Kidney glomerular epithelial cell (primary cell): ENCODE measurements at places on chromosomes 3 and 15.
A peak's percentile ranks its signal among the peaks of the same experiment; 100 is the strongest.

DNA sequence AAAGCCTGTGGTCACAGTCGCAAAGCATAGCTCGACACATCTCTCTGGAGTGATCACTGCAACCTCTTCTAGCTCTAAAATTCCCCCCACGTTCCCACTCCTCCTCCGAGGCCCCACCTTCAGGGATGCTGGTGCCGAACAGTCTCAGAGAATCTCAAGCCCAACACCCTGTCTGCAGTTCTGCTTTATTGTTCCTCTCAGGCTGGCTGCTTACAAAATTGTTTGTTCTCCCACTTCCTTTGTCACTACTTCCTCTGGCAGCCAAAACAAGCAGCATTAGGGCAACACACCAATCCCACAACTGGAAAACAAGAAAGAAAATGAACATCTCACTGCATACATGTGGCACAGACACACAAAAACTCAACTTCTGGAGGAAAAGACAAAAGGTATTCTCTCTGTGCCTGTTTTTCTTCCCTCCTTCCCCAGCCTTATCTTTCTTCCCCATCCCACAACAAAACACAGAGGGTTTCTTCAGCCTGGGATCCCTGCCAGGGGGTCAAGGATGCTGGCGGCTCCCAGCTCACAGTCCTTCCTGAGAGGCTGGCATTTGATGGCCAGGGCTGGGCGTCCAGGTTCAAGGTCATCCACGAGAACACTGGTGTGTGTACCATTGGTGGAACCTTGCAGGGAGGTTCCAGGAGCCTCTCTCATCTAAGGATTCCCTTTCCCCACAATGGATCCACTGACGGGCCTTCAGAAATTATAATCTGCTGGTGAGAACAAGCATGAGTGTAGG, 108.4 kb downstream of the TMCO5A start:
- DNase-seq = no peak

GRCh38 chr3:46892285-46893145, 15.0 kb downstream of the PTH1R start:
- peak; percentile 9 for DNase-seq

- DNase-seq = no peak
Observed at GRCh38 chr15:101054116-101054515, 135.0 kb downstream of the LRRK1 start.

- DNase-seq = peak; percentile 28
Observed at GRCh38 chr3:69855436-69856162, 116.3 kb downstream of the MITF start.

GRCh38 chr3:50978991-50979667, 304.4 kb downstream of the DOCK3 start:
- DNase-seq = peak; percentile 0

- DNase-seq = no peak
Observed at GRCh38 chr3:67006460-67006859, 8.4 kb downstream of the KBTBD8 start.

GRCh38 chr3:32972482-32973146, 21.2 kb downstream of the CCR4 start:
- no peak for DNase-seq

- no peak for DNase-seq
Observed at GRCh38 chr3:59708202-59708601, 658.4 kb upstream of the CFAP20DC start.

DNA sequence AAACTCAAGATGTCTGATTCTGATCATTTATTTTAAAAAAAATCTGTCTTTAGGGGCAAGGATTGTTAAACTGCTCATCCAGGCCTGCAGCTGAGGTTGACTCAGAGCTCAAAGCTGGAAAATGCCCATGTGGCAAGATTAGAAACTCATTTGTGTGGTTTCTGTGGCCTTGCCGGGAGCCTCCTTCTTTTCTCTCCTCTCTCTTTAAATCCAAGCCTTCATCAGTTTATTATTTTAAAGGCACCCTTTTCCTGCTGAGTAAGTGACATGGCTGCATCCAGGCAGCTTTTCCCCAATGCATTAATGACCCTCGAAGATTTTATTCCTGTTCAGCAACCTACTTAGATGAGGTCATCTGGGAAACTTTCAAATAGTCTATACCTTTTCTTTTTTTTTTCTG, 221.3 kb upstream of the CDIN1 start:
- peak; percentile 45 for DNase-seq

DNA sequence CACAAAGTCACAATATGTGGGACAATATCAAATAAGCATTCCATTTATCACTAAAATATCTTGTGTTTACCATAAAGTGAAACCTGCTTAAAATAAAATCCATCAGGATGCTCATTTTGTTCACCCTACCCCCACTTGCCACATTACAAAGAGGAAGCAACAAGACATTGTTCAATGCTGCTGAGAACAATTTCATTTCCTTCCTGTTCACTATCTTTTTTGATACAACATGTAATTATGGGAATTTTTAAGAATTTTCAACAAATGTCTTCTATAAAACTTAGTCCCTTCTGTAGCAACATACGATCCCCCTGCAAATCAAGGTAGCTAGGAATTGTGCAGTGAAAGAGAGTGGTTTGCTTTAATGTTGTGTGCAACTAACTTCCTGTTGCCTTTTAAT, 34.9 kb upstream of the GPR160 start:
- no peak for DNase-seq

GRCh38 chr15:66702035-66702786, at the start of gene SMAD6:
Gene SMAD6, plus strand, starts transcription at chr15:66702236. Its CDS starts 1,023 bp downstream, at chr15:66703259.
- DNase-seq = peak; percentile 98

- no peak for DNase-seq
Observed at GRCh38 chr3:120077731-120078130, 16.5 kb downstream of the GSK3B start.

DNA sequence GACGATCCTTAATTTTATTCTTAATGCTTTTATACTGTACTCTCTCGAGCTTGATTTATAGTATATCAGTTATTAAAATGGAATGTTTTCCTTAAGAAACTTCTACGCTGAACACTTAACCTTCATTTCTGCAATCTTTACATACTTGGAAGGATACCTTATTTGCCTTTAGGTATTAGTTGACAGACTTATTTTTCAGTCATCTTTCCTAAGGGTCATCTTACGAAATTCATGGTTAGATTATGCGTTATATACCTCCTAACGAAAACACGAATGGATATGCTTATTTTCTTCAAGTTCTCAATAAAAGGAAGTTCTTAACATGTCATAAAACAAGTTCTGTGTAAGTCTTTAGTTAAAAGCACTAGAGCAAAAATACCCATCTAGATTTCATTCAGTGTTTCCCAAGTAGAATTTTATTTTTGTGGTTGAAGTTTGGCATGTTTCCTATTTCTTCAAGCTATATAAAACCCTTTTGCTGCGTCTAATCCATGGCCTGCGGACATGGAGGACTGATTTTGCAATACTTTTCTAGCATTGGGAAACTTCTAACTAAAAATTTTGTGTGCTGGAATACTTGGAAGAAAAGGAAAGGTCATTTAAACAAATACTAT, 231.3 kb downstream of the TP63 start:
- DNase-seq = no peak

DNA sequence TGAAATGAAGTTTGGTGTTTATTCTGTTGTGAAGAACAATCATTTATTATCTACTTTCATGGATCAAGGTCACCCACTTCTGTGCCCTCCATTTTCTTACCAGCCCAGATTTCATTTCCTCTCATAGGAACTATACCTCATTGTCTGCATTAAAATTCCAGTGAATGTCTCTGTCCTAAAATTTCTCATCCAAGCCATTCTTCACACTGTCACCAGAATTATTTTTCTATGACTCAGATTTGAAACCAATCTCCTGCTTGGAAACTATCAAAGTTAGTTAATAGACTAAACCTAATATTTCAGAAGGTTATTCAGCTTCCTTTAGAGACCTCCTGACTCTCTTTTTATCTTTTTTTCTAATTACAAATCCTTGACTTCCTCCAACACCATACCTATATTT, 364.1 kb upstream of the CBLB start:
- no peak for DNase-seq

- DNase-seq = no peak
Observed at GRCh38 chr15:78232951-78233350, 1.4 kb downstream of the ACSBG1 start.

- DNase-seq = peak; percentile 57
Observed at GRCh38 chr3:171049861-171050444, 23.4 kb upstream of the SLC2A2 start.

- no peak for DNase-seq
Observed at GRCh38 chr3:13561376-13561775, 12.5 kb downstream of the FBLN2 start.

DNA sequence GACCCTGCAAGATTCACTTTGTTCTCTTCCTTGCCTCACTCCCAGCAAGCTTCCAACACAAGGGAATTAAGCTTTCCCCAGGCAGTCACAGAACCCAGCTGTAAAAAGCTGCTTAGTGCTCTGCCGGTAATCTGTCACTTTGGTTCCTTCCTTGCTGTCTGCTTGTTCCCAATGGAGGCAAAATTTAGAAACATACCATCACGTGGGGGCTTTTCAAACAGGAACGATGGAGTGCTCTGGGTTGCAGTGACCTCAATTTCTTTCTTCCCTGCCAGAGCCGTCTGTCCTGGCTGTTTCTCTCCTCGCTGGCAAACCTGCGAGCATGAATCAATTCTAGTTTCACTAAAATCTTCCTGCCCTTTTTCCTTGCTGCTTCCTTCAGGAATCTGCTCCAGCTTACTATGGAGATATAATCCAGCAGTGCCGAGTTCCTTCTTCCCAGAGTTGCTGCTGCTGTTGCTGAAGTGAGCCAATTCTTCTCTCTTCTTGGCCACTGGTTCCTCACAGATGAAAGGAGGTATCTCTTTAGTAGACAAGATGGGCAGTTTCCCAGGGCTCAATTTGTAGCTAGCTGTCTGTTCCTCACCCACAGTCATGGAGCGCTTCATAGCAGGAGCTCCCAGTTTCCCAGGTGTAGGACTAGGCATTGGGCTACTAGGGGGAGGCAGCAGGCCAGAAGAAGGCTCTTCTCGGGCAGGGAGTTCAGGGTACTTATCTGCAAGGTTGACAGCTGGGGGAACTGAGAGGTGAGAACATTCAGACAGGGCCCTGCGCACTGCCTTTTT, 88.1 kb downstream of the DHX30 start:
- DNase-seq = no peak

DNA sequence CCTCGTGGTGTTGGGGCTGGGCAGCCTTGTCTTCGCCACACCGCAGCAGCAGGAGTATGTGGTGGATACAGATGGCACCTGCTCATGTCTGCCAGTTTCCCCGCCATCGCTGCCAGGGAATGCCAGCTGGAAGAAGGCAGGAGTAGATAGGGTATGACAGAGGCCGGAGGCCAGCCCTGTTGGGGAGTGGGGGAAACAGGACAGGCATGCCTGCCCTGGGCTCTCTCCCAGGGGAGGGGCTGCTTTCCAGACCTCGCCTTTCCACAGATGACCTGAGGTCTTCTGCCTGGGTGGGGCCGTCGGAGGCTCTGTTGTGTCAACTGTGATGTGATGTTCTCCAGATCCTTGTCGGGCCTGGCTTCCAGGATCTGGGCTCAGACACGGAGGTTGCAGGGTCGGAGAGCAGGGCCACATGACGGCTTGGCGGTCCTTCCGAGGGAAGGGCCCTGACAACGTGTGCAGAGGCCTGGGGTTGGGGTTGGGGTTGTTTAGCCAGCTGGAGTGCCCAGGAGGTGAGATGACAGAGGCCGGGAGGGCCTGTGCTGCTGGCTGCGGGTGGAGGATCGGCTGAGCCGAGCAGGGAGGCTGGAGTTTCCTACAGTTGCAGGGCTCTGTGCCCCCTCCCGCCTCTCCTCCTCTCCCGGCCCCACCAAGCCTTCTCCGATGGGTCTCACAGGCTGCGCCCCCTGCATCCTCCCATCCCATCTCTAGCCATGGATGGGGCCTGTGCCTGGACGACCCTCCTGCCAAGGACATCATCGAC, 102.0 kb downstream of the TBC1D2B start:
- no peak for DNase-seq

GRCh38 chr3:48598323-48599076, 3.4 kb upstream of the COL7A1 start:
- peak; percentile 21 for DNase-seq

GRCh38 chr3:120272286-120272685, 12.7 kb downstream of the GPR156 start:
- no peak for DNase-seq

GRCh38 chr3:101936419-101937356, 87.4 kb downstream of the NFKBIZ start:
- peak; percentile 88 for DNase-seq

GRCh38 chr3:123081718-123082369, 15.0 kb downstream of the PDIA5 start:
- DNase-seq = no peak

DNA sequence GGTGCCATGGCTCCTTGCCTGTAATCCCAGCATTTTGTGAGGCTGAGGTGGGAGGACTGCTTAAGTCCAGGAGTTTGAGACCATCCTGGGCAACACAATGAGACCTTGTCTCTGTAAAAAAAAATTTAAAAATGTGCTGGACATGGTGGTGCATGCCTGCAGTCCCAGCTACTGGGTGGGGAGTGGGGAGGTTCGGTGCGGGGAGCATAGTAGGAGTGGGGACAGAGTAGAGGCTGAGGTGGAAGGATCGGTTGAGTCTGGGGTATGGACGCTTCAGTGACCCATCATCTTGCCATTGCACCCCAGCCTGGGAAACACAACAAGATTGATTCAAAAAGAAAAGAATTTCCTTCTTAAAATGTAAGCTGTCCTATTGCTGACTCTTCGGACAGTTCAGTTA, 1490.0 kb upstream of the GBE1 start:
- DNase-seq = no peak

- no peak for DNase-seq
Observed at GRCh38 chr15:43251871-43252250, 14.9 kb downstream of the TGM5 start.

DNA sequence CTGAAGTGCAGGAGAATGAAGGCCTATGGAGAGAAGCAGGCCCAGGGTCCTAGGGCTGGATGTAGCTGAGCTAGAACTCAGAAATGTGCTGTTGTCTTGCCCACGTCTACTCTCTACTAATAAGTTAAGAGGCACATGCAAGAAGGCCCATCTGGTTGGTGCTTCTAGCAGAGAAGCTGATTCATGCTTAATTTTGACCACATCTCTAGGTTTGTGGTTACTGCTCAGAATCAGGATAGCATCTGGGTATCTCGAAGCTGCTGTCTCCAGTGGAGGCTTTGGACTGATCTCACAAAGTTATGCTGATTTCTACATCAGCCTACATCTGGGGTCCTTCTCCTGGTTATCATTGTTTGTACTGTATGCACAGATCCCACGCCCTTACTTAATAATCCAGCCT, 87.3 kb downstream of the CACNA1D start:
- DNase-seq = no peak

GRCh38 chr3:24533561-24534193, 39.0 kb upstream of the THRB start:
- peak; percentile 17 for DNase-seq
